Sciatic nerve (tissue), 2 donors: ENCODE measurements at places on chromosomes 7 and 10. TPM values are rescaled to one million over a fixed set of nuclear protein-coding genes. Genes with fewer than 3 reads are reported as not detected.
A peak's percentile ranks its signal among the peaks of the same experiment; 100 is the strongest.

DNA sequence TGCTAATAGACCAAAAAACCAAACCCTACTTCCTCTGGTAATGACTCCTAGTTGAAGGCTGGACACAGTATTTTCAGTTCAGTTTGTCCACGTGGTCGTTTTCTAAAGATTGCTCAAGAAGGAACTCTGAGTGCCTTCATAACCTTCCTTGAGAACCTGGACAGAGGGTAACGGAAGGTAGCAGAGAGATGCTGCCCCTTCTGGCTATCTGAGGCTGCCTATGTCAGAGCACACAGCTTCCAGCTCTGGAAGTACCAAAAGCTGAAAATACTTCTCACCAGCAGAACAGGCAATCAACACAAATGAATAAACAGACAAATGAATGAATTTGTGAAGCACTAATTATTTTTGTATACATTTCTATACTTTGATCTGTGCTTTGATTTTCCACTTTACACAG is 85.2 kb downstream of the AMPH start:
- DNase-seq, result no peak

DNA sequence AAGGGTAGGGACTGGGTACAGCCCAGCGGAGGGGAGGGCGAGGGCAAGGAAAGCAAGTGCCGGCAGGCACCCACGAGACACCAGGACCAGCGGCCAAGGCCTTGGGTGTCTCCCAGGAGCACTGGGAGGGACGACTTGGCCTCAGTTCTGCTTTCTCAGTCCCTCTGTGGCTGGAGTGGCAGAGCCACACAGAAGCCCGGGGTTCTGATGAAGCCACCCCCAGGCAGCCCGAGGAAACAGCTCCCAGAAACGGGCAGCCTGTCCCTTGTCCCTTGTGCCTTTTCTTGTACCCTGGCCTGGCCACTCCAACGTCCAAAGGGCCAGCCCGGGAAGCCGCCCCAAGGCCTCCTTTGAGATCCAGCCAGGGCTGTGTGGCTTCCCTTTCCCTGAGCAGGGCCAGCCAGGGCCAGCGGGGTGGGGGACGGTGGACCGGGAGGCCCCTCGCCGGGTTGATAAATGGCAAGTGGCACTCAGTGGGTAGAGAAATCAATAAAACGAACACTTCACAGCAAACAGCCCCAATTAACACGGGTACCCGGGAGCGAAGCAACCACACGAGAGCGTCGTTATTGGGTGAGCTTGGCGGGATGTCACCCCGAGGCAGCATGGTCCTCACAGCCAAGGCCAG is 69.8 kb upstream of the GNA12 start:
- no peak for DNase-seq

DNA sequence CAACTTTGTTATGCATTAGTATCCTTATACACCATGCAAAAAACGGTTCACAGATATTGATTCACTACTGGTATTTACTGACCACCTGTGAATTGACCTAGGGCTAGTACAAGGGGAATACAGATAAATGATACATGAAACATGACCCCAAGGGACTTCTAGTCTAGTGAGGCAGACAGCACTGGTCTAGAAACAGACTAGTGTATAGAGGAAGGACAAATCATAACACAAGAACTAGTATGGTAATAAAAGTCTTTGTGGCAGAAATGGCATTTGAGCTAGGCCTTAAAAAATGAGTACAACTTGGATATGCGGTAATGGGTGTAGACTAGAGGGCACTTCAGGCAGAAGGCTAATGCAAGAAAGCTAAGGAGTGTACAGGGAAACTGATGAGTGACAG is 86.6 kb downstream of the SLC25A13 start:
- DNase-seq, result no peak

DNA sequence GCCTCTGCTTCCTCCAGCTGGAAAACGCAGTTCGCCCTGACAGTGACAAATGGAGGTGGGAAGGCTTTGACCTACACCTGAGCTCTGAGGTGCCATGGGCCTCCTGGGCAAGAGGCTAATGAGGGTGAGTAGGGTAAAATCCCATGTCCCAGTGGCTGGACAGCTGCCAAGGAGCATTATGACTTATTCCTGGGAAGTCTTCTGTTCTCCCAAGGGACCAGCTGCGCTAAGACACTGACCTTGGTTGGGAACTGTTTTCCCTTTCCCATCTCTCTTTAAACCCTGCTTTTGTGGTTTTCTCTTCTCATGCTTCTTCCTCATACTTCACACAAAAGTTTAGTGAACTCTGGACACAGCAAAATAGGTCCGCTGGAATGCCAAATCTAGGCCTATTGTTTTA is 72.6 kb downstream of the COPG2 start:
- peak; percentile 38 for DNase-seq

GRCh38 chr7:30472784-30473775 is 5.5 kb downstream of the NOD1 start:
- no peak for DNase-seq

- no peak for DNase-seq
These were observed 76.4 kb downstream of the ZMIZ1 start for GRCh38 chr10:79145174-79145483.

The PKD2L1 gene
- total RNA-seq, result not detected

The CYP2E1 gene
- 5.7 TPM for total RNA-seq

- no peak for DNase-seq
These were observed 399.0 kb downstream of the GRID1 start for GRCh38 chr10:85967594-85967993.

- no peak for DNase-seq
These were observed 144.1 kb downstream of the NRP1 start for GRCh38 chr10:33190406-33190805.

GRCh38 chr10:128499956-128500355 is 373.7 kb upstream of the MKI67 start:
- no peak for DNase-seq

The TMEM176A gene
- total RNA-seq, result 69.7 TPM
